ENCODE measurements at places on chromosomes 4 and X.

DNA sequence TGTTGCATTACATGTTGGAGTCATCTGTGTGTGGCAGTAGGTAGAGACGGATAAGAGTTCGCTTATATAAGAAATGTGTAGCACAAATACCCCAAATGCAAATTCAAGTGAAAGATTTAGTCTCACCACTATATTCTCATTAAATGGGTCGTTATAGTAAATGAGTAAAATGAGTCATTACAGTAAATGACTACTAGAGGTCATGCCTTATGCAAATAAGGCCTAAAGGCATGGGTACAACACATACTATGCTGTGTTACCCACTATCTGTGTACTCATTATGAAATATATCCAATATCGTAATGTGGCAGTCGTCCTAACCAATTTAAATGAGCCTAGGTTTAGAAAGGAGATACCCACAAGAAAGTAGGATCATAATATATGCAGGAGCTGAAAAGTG, 1603.1 kb downstream of the C4orf33 start:
- DNase-seq, result no peak

DNA sequence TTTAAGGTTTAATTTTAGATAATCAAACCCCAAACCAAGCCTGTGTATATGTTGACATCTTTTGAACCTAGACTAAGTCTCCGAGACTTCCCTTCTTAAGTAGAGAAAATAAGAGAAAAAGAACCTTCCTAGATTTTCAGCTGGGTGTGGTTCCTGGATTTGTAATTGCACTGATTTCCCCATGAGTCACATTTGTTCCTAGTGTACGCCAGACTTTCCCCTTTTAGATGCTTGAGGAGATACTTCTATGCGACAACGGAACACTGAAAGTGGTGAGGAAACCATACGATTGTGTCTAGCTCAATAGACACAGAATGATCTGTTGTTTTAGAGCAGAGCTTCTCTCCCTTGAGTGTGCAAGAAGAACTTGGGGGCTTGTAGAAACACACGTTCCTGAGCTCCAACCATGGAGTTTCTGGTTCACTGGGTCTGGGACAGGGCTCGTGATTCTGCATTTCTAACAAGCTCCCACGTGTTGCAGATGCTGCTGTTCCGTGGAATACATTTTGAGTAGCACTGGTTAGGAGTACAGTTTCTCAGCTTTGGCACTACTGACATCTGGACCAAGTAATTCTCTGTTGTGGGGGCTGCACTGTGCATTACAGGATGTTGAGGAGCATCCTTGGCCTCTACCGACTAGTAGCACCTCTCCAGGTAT, 87.1 kb downstream of the AMELX start:
- DNase-seq, result no peak

DNA sequence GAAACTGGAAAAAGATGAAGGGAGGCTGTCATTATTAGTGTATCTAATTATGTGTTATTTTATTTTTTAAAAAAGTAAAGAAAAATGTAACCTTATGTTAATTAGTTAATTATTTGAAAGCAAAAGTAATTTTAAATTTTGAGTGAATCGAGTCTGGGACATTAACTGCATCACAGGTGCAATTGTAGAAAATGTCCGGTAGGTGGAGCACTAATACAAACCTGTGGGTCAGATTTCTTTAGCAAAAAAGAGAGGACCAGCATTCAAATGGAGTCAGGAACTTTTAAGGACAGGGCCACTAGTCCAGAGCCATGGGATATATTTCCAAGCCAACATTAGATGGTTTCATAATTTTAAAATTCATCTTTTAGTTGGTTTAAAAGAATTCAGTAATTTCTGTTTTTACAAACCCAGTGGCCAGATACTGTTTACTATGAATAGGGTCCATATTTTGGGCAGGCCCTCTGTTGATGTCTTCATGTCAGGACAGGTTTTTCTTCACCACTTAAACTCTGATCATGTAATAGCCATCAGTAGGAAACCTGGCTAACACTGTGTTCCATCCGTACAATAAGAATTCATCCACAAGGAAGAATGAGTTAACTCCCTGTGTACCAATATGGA, 27.2 kb downstream of the BST1 start:
- DNase-seq, result peak; percentile 21

DNA sequence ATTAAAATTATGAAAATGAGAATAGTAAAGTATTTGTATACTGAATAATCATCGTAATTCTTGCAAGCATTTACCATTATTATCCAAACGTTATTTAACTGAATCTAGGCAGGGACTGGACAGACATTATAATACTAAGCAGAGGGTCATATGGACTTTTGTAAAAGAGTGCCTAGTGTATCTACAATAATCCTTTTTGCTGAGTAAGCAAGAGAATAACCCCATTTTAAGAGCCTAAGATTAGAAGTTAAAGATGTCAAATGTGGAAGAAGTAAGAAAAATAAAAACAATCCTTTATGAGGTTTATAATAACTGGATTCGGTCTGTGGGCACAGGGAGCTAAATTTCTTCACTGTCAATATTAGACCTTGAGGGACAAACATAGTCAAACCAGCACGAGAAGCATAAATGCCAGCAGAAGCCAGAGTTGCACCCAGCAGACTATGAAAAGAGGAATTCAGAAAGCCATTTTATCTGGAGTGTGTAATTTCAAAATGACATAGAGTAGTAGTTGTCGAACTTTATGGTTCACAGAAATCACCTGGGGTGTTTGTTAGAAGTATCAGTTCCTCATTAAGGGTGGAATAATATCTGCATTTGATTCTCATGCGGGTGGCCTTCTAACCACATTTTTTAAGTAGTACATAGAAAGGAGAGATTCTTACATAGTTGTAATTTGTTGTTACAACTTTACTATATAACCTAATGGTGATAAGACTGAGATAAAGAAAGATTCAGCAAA, 39.7 kb upstream of the DCLK2 start:
- DNase-seq, result no peak

GRCh38 chr4:17336524-17336961, 175.3 kb downstream of the QDPR start:
- no peak for DNase-seq

- no peak for DNase-seq
Observed at GRCh38 chr4:55407119-55407518, 11.4 kb downstream of the TMEM165 start.
